H54 (cell line): ENCODE measurements at places on chromosomes 3 and 15.

DNA sequence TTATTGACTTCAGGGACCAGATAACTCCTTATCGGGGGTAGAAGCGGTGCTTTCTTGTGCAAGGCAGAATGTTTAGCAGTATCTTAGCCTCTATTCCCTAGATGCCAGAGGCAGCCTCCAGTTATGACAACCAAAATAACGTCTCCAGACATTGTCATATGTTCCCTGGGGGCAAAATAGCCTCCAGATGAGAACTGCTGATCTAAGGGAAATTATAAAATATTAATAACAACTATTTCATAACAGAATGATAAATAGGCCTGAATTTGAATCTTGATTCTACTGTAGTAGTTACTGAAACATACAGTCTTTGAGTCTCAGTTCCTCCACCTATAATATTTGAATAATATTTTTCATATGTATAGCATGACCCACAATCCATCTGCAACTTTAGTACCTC, 1431.3 kb downstream of the ZPLD1 start:
- no peak for DNase-seq

DNA sequence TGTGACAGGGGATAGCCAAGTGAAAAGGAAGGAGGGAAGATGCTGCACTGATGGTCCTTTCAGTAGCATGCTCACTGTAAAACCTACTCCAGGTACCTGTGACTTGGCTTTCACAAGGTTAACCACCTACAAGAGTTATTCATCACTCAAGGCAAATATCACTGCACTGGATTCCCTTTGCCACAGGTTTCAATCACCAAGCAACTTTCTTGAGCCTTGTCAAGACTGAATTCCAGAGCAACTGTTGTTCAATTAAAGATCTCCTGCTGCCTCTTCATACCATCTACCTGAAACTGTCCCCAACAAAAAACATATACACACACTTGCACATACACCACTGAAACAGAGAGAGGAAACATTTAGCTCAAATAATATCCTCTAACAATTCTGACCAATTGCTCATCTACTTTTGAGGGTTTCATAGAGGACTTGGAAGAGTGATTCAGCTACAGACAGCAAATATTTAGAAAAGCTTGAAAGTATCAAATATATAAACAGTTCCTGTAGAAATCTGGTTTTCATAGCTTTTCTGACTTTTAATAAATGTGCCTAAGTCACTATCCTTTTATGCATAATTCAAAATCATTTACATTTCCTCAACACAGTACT, 6.5 kb downstream of the IGF2BP2 start:
- no peak for DNase-seq

DNA sequence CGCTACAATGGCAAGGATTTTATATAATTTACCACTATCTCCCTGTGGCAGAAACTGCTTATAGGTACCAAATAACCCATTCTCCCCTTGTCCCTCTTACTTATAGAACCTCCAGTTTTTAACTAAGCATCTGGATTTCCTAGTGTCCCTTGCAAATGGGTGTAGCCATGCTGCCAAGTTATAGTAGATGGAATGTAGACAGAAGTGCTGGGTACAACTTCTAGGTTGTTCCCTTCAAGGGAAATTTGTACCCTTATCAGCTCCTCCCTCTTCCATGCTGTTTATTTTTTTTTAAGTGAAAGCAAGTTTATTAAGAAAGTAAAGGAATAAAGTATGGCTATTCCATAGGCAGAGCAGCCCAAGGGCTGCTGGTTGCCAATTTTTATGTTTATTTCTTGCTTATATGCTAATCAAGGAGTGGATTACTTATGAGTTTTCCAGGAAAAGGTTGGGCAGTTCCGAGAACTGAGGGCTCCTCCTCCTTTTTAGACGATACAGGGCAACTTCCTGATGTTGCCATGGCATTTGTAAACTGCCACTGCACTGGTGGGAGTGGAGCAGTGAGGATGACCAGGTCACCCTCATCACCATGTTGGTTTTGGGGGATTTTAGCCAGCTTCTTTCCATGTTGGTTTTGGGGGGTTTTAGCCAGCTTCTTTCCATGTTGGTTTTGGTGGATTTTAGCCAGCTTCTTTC, 40.1 kb upstream of the TM4SF19 start:
- DNase-seq, result no peak

GRCh38 chr15:31230630-31231485, 95.8 kb upstream of the KLF13 start:
- no peak for DNase-seq

GRCh38 chr3:37163262-37164015, 10.9 kb downstream of the LRRFIP2 start:
- DNase-seq, result no peak

DNA sequence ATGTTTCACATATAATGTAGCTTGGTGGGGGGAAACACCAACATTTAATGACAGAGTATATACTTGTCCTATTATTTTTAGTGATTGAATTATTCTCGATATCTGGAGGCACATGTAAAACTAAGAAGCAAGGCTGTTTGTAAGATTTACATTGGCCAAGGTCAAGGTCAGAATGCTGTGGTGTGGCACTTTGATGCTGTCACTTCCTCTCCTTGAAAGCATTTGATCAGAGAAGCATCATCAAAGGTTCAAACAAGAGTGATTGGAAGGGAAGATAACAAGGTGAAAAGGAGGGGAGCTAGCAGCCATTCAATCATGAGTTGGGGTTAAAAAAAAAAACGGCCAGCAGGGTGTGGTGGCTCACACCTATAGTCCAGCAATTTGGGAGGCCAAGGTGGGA, 26.4 kb downstream of the RTF1 start:
- DNase-seq, result no peak

- peak; percentile 13 for DNase-seq
Observed at GRCh38 chr3:123584284-123584987, 417 bp downstream of the HACD2 start.

DNA sequence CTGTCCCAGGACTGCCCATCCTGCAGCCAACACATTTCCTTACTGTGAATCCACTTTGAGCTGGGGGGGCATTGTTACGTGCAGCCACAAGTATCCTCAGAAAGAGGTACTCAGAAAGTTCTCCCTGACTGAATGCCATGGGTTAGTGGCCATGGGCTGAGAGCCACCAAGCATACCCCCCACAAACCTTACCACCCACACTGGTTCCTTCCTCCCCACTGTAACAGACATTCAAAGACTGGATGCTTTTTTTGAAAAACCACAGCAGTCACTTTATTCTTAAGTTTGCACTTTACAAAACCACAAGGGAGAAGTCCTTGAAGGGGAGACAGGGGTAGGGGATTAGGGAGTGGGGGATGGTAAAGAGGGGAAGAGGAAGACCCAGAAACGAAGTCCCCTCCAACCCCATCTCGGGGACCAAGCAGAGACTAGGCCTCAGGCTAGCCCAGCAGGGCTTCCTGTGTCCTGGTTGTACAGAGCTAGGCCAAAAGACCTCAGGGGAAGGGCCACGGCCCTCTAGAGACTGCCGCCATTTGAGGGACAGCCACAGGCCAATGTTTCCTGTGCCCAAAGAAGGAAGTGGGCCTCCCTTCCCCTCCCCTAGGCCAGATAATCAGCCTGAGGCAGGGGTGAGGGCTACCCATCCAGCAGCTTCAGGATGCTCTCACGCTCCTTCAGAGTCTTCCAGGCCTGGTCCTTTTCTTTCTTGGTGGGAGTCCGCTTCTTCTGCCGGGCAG, 10.1 kb upstream of the CAMK1 start:
- DNase-seq, result no peak

DNA sequence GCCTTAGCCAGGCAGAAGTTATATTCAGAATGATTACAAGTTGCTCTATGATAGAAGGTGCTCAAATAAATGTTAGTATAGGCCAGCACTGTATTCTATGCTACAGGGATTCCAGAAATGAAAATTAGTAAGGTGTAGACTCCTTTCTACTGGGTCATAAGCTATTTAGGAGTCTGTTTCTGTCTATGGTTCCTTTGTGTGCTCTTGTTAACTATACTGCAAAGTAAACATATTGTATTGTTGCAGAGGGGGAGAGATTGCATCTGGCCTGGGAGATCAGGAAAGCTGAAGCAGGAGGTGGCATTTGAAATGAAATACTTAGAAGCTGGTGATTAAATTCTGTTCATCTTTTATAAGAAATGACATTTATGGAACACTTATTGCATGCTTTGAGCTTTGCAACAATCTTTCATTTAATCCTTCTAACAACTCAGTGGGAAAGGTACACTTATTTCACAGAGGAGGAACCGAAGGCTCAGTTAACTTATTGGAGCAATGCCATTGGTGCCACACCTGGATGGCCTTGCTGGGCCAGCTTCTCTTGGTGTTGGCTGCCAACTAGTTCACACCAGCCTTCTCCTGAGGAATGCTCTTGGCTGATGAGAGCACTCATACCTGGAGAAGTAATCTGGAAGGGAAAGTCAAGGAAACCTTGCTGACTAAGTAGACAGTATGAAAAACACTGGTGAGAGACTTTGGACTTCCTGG, 39.1 kb downstream of the ABHD5 start:
- DNase-seq, result no peak

DNA sequence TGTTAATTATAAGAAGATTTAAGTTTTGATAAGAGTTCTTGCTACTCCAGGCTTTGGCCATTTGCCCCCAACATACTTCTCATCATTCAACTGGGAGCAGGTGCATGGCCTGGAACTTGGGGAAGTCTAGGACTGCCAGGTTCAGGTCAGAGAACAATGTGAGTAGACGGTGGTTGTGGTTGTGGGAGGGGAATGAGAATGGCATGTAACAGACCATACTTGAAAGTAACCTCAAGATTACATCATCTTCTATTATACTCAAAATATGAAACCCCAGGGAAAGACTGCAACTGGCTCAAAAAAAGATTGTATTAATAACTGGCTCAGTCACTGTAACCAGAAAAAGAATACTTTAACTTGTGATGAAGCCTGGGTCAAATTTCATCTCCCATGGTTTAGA, 364.9 kb upstream of the DPPA4 start:
- DNase-seq, result no peak

DNA sequence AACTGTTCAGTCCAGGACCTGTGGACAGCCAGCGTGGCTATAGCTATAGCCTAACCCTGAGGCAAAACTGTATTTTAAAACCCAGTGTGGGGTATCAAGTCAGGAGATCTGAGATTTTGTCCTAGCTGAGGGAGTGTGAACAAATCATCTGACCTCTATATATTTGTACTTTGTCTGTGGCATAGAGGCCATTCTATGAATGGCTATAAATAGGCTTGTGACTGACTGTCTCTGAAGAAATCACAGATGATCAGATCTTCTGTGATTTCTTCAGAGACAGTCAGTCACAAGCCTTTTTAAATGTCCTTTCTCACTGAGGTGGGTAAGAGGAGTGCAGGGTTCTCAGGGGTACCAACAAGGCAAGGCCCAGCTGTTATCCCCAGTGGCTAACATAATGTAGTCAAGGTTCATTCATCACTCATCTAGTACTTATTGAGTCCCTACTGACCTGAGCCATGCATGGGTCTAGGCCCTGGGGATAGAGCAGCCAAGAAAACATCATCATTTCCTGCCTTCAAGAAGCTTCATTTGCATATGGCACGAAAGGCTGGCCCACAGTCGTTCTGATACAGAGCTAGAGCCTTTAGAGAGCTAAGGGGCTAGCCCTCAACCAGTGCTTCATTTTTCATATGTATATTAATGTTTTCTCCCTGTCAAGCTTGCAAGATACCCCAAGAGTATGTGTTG, 53.3 kb downstream of the TIPARP start:
- DNase-seq, result no peak

DNA sequence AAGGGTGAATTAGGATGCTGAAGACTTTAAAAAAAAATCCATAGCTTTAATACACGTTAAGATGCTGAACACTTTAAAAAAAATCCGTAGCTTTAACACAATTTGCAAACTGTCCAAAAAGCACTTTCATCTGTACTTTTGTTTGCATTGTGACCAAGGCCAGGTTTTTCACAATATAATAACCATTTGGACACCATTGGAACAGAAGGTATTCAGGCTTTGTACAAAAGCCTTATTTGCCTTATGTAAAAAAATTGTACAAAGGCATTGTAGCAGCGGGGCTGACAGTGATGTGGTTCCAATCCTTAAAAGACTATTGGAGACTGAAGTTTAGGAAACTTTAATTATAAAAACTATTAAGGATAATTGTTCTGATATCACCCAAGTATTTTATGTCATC, 15.2 kb upstream of the ICE2 start:
- no peak for DNase-seq

DNA sequence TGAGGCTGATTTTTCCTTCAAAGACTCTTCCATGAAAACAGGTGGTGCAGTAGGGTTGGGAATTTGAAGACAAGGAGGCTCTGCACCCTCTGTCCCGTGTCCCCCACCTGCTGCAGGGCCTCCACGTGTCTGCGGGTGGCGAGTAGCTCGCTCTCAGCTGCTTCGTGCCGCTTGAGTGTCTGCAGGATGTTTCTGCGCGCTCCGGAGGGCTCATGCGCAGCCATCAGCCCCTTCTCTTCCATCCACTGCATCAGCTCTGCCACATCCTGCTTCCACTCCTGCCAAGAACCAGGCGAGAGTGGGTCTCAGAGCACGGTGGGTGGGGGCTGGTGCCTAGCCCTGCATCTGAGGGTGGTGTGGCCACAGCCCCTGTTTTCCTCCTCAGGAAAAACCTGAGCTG, 17.8 kb downstream of the SPTBN5 start:
- no peak for DNase-seq

- DNase-seq, result no peak
Observed at GRCh38 chr3:97670952-97671351, 93.6 kb upstream of the ARL6 start.

GRCh38 chr3:67001086-67001861, 3.2 kb downstream of the KBTBD8 start:
- DNase-seq, result no peak

DNA sequence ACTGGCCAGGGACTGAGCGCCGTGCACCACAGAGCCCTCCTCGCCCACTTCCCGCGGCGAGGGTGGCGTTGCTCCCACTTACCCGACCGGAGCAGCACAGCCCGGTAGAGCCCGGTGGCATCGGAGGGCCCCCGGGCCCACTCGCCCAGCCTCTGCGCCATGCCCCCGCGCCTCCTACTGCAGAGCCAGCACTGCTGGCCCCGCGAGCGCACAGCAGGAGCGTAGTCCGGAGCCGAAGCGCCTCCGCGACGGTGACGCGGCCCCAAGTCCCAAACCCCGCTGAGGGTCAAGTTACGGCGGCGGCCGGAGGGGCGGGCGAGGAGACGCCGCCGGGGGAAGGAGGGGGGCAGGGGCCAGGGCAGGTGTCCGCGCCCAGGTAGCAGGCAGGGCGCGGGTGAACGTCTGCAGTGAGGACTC, 9.6 kb upstream of the FAM107A start:
- DNase-seq, result no peak

DNA sequence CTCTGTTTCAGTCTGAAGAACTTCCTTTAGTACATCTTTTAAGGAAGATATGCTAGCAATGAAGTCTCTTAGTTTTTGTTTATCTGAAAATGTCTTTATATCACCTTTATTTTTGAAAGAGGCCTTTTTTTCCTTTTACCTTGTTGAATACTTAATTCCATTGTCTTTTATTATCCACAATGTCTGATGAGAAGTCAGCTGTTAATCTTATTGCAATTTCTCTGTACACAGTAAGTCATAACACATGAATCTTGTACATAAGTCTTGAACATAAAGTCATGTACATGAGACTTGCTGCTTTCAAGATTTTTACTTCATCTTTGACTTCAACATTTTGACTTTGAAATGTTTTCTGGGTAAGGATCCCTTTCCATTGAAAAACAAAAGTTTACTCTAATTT, 424.3 kb upstream of the ATP10A start:
- DNase-seq, result no peak

- DNase-seq, result no peak
Observed at GRCh38 chr3:185175370-185175987, 22.6 kb upstream of the C3orf70 start.

GRCh38 chr3:115922681-115923347, 299.5 kb downstream of the GAP43 start:
- DNase-seq, result peak; percentile 14

GRCh38 chr3:124762661-124763011, 32.4 kb downstream of the UMPS start:
- no peak for DNase-seq

- no peak for DNase-seq
Observed at GRCh38 chr3:9947025-9947995, 4.9 kb downstream of the PRRT3 start.
